Thymus (tissue), 14 donors: ENCODE measurements at places on chromosomes 6 and 20. TPM values are rescaled to one million over a fixed set of nuclear protein-coding genes. Genes with fewer than 3 reads are reported as not detected.

Gene MYH7B
- total RNA-seq = 0.09 TPM

DNA sequence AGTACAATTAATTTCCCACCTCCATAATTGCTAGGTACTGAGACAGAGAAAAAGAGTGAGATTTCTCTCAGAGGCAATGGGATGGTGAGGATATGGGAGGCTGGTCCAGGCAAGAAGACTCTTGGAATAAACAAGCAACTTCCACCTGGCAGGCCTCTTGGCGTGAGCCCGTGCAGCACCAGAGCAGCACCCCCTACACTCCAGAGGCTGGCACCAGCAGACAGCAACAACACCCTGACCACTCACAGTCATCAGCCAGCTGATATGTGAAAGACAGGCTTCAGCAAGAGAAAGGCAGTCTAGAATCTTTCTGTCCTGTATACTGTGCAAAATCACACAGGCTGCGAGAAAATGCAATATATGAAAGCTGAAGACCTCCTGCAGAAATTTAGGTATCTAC is 59.7 kb downstream of the KIF13A start:
- H3K4me1 ChIP-seq = no peaks in the 10 kb centered on the region
- H3K27ac ChIP-seq = no peak overlapping the region
- DNase-seq = no peak
- no peak overlapping the region for H3K4me3 ChIP-seq

GRCh38 chr20:4918473-4918872 is 82.8 kb downstream of the SLC23A2 start:
- no peaks in the 10 kb centered on the region for H3K4me1 ChIP-seq
- no peak overlapping the region for H3K27ac ChIP-seq
- no peaks in the 10 kb centered on the region for H3K36me3 ChIP-seq

DNA sequence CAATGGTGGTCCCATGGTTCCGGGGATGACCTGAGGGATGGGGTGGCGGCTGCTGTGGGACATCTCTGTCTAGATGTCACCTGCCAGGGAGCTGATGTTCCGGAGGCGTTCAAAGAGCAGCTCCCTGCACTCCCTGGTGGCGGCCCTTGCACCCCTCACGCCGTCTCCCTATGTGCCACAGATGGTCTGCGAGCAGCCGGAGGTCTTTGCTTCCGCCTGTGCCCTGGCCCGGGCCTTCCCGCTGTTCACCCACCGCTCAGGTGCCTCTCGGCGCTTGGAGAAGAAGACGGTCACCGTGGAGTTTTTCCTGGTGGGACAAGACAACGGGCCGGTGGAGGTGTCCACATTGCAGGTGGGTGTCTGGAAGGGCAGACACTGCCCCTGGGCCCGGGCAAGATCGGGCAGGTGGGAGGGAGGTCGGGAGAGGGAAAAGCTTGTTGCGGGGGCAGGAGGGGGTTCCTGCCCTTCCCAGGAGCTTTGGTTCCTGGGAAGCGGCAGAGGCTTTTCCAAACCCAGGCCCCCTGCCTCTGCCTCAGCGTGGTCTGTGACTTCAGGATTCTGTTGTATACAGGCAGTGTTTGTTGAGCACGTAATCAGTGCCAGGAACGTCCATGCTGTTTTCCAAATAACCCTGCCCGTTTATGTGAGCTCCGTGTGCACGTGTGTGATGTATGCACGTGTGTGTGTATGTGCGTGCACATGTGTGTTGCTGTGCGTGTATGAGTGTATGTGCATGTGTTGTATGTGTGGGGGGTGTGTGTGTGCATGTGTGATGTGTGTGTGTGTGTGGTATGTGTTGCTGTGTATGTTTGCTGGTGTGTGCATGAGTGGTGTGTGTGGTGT is 1.9 kb downstream of the NPEPL1 start:
- no peak for DNase-seq
- H3K27me3 ChIP-seq = no peaks in the 10 kb centered on the region
- H3K36me3 ChIP-seq = peaks cover 8% of the 10 kb centered on the region
- peaks cover 12% of the 10 kb centered on the region for H3K4me1 ChIP-seq
- H3K4me3 ChIP-seq = no peak overlapping the region
- H3K27ac ChIP-seq = no peak overlapping the region

DNA sequence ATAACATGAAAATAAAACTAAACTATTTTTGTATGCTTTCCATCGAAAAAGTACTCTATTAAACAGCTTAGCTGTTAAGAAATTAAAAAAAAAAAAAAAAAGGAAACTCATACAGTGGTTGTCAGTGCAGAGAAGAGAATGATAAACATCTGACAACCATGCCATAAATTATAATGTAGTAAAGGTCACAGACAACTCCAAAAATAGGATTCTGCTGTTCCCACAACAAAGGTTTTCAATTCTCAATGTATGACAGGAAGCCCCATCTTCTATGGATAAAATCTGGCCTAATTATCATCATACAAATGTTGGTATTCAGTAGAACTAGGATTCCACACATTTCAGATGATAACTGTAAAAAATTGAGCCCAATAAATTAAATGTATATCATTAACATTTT is 5.0 kb downstream of the PLN start:
- H3K27ac ChIP-seq = no peak overlapping the region
- H3K36me3 ChIP-seq = no peaks in the 10 kb centered on the region
- H3K4me3 ChIP-seq = no peak overlapping the region
- H3K27me3 ChIP-seq = no peaks in the 10 kb centered on the region
- peaks cover 7% of the 10 kb centered on the region for H3K4me1 ChIP-seq
